PC-9 (cell line): ENCODE measurements at places on chromosomes 7 and 10. TPM values are rescaled to one million over a fixed set of nuclear protein-coding genes. Genes with fewer than 3 reads are reported as not detected.

Gene CLRN3
- total RNA-seq, result not detected in 2 replicates

Gene HOXA10
- total RNA-seq, result not detected in 2 replicates

Gene SAMD9L
- 3.6 and 4.1 TPM in 2 replicates for total RNA-seq

Gene LIPJ
- not detected in 2 replicates for total RNA-seq

Gene GCC1
- total RNA-seq, result 25.2 and 27.0 TPM in 2 replicates

Gene HABP2
- total RNA-seq, result not detected in 2 replicates

Gene TRIM74
- total RNA-seq, result 1.2 and 2.6 TPM in 2 replicates

Gene LIPK
- not detected in 2 replicates for total RNA-seq

Gene PLPP4
- total RNA-seq, result not detected in 2 replicates

Gene CCL24
- total RNA-seq, result not detected in 2 replicates

Gene HOGA1
- 3.4 and 4.4 TPM in 2 replicates for total RNA-seq

Gene PILRA
- total RNA-seq, result 1.5 and 2.8 TPM in 2 replicates

Gene PRKRIP1
- 34.6 and 43.1 TPM in 2 replicates for total RNA-seq

Gene RASA4B
- 1.2 and 5.8 TPM in 2 replicates for total RNA-seq

Gene OR2A5
- not detected in 2 replicates for total RNA-seq

GRCh38 chr7:179948-180694, 12.2 kb upstream of the FAM20C start:
- DNase-seq, result no peak

DNA sequence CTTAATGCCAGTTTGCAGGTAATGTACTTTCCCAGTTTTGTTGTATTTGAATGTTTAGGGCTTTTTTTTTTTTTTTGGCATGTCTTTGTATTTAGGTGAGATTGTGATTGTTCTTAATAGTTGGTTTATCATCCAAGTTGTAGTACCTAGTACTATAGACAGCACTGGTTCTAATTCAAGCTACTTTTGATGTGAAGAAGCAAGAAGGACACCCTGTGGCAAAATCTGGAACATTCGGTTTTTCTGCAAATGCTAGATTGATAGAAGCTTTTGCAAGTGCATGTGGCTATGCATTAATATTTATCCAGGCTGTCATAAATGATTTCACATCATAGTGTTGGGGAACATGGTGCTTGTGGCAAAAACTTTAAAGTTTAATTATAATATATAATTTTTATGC, 248.9 kb downstream of the FOXP2 start:
- no peak for DNase-seq

DNA sequence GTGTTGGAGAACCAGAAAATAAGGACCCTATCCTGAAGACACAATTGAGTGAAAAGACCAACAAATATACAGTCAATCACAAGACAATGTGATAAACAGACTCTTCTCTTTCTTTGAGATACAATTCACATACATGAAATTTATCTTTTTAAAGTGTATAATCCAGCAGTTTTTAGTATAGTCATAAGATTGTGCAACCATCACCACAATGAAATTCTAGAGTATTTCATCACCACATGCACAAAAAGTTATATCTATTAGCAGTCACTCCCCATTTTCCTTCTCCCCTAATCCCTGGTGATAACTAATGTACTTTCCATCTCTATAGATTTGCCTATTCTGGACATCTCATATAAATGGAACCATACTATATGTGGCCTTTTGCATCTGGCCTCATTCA, 8.2 kb upstream of the SORBS1 start:
- DNase-seq, result no peak

DNA sequence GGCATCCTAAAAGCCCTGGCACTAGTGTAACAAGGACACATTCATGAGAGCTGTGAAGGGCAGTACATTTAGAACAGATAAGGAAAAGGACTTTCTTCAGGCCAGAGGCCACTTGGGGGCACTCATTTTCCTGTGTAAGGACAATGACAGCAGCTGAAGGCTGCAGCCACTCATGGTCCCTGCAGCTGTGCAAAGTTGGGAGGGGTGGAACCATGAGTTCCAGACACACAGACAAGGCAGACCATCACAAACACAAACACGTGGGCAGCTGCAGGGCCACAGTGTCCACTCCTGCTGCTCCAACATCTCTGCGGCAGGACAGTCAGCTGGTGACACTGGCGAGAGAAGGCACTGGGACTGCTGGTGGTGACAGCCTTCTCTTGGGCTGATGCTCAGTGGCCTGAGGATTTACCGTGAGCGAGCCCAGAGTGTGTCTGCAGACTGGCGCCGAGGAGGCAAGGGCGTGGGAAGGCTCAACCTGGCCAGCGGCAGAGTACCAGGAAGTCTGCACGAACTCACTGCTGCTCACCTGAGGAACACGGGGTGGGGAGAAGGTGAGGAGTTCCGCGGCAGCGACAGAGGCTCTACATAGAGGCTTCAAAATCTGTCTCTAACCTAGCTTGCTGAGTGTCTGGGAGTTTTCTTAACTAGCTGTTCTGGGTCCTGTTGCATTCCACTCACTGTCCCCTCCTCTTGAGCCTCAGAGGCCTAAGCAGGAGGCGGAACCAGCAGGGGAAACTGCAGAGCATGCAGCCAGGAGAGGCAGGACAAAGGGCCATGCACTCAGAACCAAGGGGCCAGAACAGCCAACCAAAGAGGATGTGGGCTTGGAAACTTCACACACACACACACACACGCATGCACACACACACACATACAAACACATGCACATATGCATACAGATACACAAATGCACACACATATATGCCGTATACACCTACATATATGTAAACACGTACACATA, 76.5 kb upstream of the DDC start:
- no peak for DNase-seq

- no peak for DNase-seq
These were observed 728.3 kb downstream of the TYW1 start for GRCh38 chr7:67724955-67725354.

- DNase-seq, result no peak
These were observed 1530.2 kb upstream of the LRRTM3 start for GRCh38 chr10:65395631-65396030.

GRCh38 chr10:108905821-108906220, 1017.5 kb downstream of the XPNPEP1 start:
- no peak for DNase-seq

- DNase-seq, result no peak
These were observed 126.4 kb upstream of the RSU1 start for GRCh38 chr10:16943295-16944285.

GRCh38 chr7:117942780-117943179, 69.5 kb upstream of the CTTNBP2 start:
- DNase-seq, result no peak

- no peak for DNase-seq
These were observed 2.2 kb downstream of the IRF5 start for GRCh38 chr7:128939861-128940410.

- DNase-seq, result no peak
These were observed 15.6 kb upstream of the SLC25A13 start for GRCh38 chr7:96337519-96337918.

DNA sequence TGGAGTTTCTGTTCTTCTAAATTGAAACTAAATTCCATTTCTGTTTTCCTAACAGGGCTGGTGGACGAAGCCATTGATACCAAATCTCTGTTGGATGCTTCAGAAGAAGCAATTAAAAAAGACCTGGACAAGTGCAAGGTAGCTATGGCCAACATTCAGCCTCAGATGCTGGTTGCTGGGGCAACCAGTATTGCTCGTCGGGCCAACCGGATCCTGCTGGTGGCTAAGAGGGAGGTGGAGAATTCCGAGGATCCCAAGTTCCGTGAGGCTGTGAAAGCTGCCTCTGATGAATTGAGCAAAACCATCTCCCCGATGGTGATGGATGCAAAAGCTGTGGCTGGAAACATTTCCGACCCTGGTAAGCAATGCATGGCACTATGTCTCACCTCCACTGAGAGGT, 45.6 kb downstream of the AP3M1 start:
- DNase-seq, result no peak

- no peak for DNase-seq
These were observed 536.6 kb downstream of the TCERG1L start for GRCh38 chr10:130774871-130775270.

DNA sequence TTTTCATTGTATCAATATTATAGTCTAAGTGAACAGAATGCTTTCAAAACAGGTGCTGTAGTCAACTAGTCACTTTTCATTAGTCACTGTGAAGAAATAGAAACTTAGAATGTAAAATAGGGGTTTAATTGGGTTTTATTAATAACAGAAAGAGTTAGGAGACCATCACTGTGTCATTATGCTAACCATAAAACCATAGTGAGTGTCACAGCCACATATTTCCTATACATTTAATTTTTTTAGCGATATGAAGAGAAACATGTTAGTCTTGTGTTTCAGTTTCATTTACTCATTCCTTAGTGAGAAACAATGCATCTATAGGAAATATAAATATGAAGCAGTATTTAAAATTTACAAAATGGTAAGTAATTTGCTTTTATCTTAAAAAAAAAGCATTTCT, 22.2 kb downstream of the SPAG6 start:
- no peak for DNase-seq

- DNase-seq, result no peak
These were observed 112.6 kb downstream of the SH3PXD2A start for GRCh38 chr10:103742824-103743223.

DNA sequence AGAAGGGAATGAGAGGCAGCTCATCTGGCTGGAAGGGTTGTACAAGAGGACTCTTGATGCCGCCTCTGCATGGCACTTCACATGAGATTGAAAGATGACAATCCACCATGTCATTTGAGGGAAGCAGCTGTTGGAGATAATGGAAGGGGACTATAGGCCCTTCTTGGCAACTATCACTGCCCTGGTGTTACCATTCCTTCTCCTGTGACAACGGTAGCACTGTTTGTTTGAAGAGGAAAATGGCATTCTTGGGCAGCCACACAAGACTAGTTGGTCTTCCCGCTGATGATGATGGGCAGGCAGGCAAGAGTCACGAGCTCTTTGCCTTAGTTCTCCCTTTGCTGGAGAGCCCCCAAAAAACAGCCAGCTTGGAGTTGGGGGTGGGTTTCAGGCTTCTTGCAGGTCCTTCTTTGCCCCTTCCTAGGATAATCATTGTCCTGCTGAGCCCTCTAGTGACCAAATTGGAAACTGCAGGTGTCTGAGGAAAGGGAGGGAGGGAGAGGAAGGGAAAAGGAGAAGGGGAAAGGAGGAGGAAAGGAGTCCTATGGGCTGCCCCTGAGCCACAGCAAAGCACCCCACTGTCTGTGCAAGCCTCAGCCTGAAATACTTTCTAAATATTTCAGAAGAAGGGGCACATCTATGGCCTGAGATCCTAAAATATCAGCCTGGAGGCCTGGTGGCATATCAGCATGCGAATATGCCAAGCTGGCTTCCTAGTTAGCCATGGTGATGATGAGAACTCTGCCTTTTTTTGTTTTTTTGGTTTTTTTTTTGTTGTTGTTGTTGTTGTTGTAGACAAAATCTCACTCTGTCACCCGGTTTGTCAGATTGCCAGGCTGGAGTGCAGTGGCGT, 165.6 kb upstream of the KMT2E start:
- DNase-seq, result peak; percentile 50

GRCh38 chr7:143362131-143363015, at the start of gene FAM131B:
Gene FAM131B (minus strand): TSS chr7:143362713. CDS start chr7:143362603, 110 bp downstream.
- DNase-seq, result no peak

GRCh38 chr7:149292462-149292823, 30.4 kb downstream of the ZNF783 start:
- no peak for DNase-seq

GRCh38 chr10:131571865-131572264, 260.3 kb upstream of the TCERG1L start:
- DNase-seq, result no peak

DNA sequence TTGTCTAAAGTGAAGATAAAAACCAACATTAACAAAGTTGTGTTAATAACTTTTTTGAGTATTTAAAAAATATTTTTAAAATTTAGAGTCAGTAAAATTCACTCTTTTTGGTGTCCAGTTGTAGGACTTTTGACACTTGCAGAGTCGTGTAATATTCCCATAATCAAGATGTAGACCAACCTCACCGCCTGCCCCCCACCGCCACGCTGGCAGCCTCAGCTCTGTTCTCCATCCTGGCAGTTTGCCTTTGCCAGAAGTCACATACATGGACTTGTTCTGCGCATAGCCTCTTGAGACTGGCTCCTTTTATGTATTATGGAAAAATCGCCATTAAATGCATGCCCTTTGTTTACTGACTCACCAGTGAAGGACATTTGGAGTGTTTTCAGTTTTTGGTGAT, 27.3 kb upstream of the SYCE1 start:
- DNase-seq, result no peak

- DNase-seq, result no peak
These were observed 463.9 kb downstream of the PTPRN2 start for GRCh38 chr7:158123753-158124152.

GRCh38 chr7:136938476-136938875, 70.0 kb downstream of the CHRM2 start:
- no peak for DNase-seq

GRCh38 chr7:100132126-100132525, 5.4 kb downstream of the MBLAC1 start:
- no peak for DNase-seq
